Left hindlimb (tissue), 1 donor: ENCODE measurements at places on chromosomes 16 and 17.
A peak's percentile ranks its signal among the peaks of the same experiment; 100 is the strongest.

GRCh38 chr17:63505341-63505740 lies 17.8 kb upstream of the KCNH6 start:
- no peak for DNase-seq

DNA sequence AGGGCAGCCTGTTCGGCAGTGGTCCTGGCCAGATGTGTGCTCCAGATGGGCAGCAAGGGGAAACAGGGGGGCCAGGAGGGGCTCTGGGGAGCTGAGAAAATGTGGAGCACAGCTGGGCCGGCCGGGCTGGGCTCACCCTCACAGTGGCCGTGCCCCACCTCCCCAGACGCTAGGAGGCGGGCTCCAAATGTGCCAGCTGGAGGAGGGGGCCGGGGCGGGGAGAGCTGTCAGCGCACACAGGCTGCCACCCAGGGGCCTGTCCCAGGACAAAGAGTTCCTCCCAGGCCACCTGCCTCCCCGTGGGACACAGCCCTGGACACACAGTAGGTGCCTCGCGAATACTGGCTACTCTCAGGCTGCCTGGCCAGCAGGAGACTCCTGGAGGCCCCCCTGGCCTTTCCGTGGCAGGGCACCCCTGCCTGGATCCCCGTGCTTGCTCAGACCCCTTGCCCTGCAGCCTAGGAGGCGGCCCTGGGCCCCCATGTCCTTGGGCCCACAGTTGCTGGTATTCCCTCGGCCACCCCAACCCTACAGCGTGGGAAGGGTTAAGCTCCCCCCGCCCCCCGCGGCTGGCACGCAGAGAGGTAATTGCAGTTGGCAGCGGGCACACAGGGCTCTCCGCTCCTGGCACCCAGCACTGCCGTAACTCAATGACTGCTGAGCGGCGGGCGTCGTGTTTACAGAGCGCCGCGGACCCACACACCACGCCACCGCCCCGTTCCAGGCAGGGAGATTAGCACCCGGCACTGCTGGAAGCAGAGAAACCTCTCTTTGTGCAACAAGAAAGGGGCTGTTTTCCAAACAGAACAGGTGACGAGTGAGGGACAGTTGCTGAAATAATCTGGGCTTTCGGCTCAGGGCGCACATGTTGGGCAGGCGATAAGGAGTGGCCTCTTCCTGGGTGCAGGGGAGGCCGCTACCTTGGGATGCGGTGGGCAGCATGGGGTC lies 32.2 kb downstream of the BAHCC1 start:
- peak; percentile 83 for DNase-seq

DNA sequence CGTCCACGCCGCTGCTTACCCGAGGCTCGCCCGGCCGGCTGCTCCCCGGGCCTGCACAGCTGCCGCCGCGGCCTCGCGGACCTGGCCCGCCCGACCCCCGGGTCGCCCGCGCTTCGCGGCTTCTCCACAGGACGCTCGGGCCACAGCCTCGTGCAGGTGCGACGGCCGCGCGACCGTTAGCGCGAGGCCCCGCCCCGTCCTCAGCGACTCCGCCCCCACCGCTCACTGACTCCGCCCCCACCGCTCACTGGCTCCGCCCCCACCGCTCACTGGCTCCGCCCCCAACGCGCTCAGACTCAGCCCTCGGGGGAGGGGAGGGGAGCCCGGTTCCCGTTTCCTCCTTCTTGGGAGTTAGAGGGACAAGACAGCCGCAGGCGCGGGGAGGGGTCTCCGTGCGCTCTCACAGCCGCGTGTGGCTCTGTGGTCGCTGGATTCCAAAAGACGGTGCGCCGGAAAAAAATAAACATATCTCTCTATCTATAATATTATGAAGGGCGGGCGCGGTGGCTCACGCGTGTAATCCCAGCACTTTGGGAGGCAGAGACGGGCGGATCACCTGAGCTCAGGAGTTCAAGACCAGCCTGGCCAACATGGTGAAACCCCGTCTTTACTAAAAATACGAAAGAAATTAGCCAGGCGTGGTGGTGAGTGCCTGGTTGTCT lies at the start of gene MEIOB:
TSS of gene MEIOB (minus strand) at position 191 of the 662 bp plus-strand sequence. CDS start 3,989 bp downstream, outside the sequence.
- no peak for DNase-seq

DNA sequence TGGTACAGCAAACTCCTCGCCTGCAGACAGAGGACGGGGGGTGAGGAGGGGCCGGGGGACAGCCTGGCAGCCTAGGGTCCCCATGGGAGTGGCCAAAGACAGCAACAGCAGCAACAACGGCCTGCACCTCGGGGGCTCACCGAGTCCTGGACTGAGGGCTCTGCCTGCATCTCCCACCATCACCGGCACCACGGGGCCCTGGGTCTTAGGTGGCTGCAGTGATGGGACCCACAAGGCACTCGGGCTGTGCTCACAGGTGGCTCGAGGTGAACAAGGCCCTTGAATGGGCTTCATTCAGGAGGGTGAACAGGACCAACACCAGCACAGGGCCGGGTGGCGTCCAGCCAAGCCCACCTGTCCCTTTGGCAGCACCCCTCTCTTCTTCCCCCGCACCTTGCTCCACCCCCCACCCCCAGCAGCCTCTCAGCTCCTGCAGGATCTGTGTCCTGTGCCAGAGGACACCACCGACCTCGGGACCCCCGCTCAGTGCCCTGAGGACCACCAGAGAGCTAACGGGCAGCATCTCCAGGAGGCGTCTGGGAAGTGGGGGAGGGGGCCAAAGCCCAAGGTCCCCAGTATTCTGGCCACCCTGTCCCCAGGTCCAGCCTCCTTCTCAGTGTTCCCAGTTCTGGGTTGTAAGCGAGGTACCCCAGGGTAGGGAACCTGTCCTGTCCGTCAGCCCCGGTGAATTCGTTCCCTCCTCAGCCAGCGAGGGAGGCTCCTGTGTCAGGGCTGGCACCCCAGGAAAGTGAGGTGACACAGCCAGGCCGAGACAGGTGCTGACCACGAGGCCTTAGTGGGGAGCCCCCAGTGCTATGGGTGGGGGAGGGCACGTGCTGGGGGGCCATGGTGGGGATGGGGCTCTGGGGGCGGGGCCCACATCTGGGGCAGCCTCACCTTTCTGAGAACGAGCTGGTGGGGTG lies 94.3 kb downstream of the TBC1D16 start:
- DNase-seq, result peak; percentile 33

GRCh38 chr16:23729503-23730424 lies 16.7 kb upstream of the ERN2 start:
- DNase-seq, result no peak

- DNase-seq, result no peak
These were observed 1.8 kb downstream of the COG1 start for GRCh38 chr17:73194514-73195222.

DNA sequence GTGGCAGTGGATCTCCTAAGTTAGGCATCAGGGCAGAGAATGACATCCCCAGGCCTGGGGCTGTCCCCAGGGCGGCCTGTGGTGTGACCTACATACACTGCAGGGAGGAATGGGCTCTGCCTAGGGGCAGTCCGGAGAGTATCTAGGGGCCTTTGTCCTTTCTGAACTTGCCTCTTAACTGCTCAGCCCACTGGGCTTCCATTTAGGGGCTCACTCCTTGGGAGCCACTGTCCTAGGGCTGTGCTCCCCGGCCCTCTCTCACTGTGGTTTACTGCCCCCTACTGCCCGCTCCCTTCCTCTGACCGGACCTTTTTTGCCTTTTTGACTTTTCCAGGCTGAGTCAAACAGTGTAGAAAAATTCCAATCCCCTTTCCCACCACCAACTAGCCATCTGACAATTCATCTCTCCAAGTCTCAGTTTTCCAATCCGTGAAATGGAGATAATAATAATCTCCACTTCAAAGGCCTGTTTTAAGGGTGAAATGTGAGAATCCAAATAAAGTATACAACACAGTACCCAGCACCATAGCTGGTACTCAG lies 66.8 kb downstream of the DNAH3 start:
- DNase-seq, result peak; percentile 39

DNA sequence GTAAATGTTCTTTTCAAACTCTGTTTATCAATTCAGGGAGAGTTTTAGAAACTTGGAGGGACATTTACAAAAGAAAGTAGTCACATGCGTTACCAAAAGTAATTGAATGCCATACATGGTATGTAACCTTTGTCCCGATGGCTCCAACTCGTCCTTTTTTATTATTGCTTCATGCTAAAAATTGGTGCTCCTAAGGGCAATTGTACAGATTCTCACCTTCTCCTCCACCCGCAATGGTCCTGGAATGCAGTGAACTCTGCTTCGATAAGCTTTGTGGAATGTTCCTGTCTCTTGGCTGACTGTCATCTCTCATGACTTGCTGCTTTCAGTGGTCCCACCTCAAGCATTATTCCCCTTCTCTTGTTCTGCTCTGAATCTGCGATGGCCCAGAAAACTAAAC lies 20.9 kb downstream of the GNAO1 start:
- DNase-seq, result no peak

DNA sequence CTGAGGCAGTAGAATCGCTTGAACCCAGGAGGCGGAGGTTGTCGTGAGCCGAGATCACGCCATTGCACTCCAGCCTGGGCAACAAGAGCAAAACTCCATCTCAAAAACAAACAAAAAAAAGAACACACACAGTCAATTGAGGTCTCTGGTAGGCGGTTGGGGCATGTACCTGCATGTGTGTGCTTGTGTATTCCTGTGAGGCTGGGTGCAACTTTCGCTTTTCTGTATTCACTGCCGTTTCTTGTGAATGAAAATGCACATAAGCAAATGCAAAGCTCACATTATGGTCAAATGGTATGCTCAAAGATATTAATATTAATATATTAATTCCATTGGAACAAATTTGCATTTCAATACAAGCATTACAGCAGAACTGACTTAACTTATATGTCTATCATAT lies 20.9 kb downstream of the HS3ST3A1 start:
- no peak for DNase-seq

DNA sequence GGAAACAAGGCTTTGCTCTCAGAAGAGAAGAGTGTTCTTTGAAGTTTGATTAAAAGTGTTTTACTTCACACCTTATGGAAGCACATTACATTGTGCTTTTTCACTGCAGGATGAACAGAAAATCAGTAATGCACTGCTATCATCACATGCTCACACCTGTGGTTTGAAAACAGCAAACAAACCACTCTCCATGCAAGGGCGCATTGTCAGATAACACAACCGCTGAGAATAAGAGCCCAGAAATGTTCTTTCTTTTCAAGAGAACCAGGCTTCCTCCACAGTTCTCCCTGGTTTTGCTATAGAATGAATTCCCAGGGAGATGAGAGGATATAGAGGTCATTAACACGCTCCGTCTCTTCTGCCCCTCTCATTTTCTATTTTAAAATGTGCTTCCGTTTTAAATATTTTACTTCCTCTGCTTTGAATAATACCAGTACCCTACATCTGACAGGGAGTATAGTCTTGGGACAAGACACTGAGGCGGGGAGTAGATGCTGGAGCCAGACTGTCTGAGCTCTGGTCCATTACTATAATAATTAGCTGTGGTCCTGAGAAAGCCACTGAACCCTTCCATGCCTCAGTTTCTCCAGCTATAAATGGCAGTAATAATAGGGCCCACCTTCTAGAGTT lies 71.6 kb downstream of the CDK5R1 start:
- DNase-seq, result no peak

DNA sequence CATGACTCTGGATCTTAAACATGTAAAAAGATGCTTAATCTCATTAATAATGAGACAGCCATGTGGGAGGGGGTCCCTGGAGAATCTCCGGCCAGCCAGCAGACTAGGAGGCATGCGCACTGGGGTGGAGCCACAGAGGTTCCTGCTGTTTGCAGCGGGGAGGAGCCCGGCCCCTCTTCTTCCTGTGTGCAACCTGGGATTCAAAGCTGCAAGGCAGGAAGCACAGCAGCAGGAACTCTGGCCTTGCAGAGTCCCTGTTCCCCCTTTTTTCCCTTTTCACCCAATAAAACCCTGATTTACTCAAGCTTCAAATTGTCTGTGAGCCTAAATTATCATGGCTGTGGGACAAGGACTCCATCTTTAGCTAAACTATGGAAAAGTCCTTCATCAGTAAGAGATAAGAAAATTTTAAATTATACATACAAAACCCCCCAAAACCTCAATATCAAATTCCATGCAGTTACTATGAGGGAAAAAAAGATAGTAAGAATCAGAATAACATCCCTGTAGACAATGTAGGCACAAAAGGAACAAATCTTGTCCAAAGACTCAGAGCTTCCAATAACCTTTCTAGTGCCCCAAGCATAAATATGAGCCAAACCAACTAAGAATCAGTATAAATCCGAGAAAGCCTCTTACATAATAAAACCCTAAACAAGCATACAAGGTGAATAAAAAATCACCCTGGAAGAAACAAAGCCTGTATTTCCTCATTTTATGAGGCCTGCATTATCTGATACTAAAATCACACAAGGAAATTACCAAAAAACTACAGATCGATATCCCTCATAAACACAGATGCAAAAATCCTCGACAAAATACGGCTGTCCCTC lies 12.1 kb downstream of the CFDP1 start:
- DNase-seq, result peak; percentile 74

DNA sequence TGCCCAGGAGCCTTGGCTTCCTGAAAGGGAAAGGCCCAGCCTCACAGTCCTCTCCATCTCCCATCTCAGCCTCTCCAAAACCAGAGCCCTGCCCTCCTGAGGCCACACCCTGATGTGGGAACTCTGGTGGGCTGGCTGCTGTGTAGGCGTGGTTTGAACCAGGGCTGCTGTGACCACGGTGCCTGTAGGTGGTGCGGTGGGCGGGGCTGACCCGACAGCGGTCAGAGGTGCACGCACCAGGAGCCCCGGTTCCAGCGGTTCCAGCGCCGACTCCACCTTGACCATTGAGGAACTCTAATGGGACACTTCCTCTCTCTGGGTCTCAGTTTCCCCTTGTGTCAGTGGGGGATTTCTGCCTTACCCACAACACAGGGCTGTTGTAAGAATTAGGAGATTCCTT lies 2.4 kb downstream of the RAP1GAP2 start:
- DNase-seq, result no peak

DNA sequence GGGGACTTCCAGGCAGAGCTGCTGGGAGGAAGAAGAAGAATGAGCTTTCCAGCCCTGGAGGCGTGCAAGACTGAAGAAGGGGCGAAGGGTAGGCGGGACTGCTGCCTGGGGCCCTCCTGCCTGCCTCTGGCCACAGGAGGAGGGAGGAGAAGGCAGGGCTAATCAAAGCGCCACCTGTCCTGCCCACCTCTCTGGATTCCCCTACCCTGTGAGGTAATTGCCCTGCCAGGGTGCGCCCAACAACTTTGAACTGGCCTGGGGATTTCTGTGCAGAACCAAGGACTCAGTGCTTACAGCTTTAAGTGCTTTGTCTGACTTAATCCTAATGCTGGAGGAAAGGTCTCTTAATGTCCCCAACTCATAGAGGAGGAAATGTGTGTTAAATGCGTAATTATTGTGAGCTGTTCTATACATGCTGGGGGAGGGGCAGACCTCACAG lies at the start of gene NOXO1:
TSS of gene NOXO1 (minus strand) at position 72 of the 439 bp plus-strand sequence. CDS start 290 bp downstream, outside the sequence.
- DNase-seq, result no peak

- no peak for DNase-seq
These were observed 645 bp upstream of the ELMO3 start for GRCh38 chr16:67198238-67198734.

- no peak for DNase-seq
These were observed 17.9 kb downstream of the PDP2 start for GRCh38 chr16:66898207-66898606.
